ENCODE measurements at places on chromosomes 5 and 9.
A peak's percentile ranks its signal among the peaks of the same experiment; 100 is the strongest.

DNA sequence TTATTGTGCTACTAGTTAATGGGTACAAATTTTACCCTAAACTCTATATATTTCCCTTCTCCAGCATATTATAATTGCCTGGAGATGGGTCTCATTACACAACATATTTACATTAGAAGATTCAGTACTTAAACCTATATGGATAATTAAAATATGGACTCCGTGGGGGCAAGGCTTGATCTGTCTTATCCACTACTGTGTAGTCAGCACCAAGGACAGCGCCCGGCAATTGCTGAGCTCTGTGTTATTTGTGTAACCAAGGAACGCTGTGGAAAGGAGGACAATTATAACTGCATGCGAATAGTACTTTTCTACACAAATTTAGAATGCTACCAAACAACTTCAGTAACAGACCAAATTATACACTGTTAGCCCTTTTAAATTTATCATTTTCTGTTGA is 77.7 kb downstream of the DNAH5 start:
- peak; percentile 54 for DNase-seq

DNA sequence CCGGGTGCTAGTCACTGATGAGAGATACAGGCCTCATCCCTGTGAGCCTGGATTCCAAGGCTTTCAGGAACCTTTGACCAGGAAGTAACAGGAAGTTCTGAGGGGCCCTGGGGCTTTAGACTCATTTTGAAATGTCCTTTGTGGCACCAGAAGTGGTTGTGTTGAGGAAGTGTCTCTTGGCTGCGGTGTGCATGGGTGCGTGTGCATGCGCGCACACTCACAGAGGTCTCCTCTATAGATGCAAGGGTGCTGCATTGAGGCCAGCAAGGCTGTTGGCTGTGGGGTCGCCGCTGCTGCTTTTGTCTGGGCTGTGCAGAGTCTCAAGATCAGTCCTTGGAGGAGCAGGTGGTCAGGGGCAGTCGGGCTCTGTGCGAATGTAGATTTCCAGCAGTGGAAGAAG is 7.6 kb downstream of the RAB24 start:
- DNase-seq, result no peak

DNA sequence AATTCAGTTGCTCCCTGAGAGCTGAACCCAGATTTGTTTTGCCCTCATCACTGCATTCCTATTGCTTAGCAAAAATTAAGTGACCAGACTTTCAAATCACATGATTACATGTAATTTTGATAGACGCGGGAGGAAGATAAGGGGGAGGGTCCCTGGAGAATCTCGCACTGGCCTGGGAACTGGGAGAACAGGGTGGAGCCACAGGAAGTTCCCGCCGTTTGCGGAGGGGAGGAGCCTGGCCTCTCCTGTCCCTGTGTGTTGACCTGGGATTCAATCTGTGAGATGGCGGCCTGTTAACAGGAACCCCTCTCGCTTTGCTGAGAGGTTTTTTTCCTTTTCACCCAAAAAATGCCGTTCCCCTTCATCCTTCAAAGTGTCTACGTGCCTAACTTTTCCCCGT is 142.9 kb upstream of the OR13F1 start:
- DNase-seq, result no peak

DNA sequence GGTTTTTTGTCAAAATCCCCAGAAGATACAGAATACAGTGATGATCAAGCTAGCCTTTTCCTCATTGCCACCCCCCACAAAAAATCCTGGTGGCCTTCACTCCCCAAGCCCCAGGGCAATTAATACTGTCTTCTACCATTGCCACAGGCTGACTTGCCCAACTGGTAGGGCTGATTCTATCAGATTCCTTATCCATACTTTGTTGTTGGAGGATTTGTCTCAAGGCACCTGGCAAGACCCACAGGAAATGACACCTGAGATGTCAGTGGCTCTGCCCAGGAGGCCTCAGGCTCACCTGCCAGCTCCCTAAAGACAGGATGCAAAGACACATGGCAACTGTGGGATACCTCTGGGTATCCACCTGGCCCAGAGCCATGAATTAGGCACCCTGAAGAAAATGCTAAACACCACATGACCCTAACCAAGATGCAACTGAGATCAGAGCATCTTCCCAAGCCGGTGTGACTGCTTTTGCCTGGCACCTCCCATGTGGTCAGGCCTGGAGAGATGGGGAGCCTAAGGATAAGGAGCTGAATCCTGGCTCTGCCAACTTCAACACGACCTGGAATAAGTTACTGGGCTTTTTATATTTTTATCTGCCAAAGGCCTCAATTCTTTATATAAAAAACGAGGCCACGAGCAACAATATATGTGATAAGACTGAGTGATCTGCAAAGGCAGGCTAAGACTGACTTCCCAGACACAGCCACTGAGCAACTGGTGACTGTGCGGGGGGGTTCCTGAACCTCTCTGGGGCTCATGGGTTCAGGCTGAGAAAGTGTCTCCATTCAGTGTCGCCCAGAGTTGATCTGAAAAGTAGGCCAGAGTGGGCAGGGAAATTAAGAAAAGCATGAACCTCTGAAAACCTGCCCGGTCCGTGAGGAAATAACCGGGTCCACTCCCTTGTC is 944 bp downstream of the ATOX1 start:
- DNase-seq, result no peak

- DNase-seq, result no peak
Observed at GRCh38 chr9:130629443-130630070, 34.8 kb upstream of the PRDM12 start.

Measured in renal pelvis (tissue), 12 donors.